ENCODE measurements at places on chromosomes 7 and 10.
A peak's percentile ranks its signal among the peaks of the same experiment; 100 is the strongest.

DNA sequence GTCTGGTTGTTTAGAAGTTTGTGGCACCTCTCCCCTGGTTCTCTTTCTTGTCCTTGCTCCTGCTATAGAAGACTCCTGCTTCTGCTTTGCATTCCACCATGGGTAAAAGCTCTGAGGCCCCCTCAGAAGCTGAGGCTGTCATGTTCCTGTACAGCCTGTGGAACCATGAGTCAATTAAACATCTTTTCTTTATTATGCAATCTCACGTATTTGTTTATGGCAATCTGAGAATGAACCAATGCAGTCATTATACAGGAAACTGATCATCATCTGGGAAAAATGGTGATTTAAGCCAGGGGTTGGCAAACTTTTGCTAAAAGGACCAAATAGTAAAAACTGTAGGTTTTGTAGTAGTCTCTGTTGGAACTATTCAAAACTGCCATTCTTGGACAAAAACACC is 175.4 kb downstream of the CSTF2T start:
- DNase-seq, result peak; percentile 57

GRCh38 chr7:140067052-140067451 is 4.3 kb upstream of the PARP12 start:
- DNase-seq, result no peak

GRCh38 chr7:70178211-70178610 is 579.9 kb downstream of the AUTS2 start:
- no peak for DNase-seq

DNA sequence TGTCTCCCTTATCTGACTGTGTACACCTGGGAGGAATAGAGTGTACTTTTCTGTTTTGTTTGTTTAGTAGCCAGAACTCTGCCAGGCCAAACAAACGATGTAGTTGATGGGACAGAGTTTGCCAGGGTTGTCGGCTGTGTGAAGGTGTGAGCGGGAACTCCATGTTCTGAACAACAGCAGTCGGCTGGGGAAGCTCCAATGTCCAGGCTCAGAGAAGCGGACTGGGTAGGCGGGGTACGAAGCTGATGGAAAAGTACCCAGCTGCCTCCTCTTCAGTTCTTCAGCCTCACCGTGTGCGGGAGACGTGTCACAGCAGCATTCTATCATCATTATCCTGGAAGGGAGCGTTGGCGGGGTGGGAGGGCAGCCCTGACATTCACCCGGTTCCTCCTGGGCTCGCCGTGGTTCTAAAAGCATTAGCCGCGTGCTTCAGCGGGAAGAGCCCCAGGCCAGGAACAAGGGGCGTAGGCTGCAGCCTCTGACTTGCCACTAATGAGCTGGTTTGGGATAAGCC is 52.9 kb downstream of the PFKFB3 start:
- DNase-seq, result no peak

DNA sequence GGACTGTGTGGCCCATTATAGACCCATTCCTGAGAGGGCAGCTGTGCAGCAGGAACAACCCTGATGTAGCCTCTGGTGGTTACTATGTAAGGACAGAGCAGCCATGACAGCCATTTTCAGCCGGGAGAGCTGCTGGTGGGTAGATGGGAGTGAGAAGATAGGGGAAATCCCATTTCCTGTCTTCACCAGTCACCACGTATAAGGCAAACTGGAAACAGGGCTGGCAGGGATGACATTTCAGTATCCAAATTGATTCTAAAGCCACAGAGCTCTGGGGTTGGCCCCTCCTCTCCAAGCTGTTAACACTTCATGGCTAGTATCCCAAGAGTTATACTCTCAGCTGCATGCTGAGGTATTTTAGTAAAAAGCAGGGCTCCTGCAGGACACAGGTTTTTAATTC is 15.2 kb upstream of the FZD1 start:
- DNase-seq, result peak; percentile 52

- DNase-seq, result no peak
Observed at GRCh38 chr7:6161463-6162330, 110.7 kb downstream of the CYTH3 start.

DNA sequence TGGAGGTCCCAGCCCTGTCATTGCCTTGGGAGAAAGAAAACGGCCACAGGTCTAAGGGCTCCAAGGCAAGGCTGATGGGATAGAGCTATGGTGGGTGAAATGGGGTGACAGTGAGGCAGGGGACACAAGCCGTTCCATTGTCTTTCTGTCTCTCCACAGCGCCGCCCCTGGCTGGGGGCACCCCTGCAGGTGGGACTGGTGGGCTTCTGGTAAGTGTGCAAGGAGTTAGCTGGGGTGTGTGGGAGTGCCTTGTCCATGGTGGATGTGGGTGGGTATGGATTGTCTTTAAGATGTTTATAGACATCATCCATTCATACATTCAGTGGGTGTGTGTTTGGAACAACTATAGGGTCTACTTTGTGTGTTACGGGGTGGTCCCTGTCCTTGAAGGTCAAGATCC is 7.5 kb downstream of the SFXN3 start:
- no peak for DNase-seq

- peak; percentile 27 for DNase-seq
Observed at GRCh38 chr7:16084370-16084769, 337.0 kb downstream of the CRPPA start.

DNA sequence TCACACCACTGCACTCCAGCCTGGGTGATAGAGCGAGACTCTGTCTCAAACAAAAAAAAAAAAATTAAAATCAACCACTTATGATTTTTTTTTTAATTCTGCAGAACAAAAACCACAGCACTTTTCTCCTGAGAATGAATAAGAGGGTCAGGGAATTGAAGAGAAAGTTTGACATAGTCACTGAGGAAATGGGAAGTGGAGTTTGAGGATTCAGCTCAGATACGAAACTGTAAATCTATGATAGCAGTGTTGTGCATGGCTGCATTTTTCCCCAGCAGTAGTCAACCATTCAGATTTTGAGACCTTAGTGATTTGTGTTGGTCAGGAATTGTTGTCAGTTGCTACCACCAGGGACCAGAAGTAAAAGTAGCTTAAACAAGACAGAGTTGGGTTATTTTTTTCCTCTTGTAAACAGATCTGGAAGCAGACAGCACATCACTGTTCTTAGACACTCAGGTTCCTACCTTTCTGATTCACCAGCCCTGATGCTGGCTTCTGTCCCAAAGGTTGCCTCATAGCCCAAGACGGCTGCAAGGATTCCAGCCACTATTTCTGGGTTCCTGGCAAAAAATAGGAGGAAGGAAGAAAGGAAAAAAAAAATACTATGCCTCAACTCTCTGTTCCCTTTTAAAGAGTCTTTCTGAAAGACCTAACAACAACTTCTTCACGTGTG is 20.1 kb downstream of the PILRA start:
- DNase-seq, result no peak

DNA sequence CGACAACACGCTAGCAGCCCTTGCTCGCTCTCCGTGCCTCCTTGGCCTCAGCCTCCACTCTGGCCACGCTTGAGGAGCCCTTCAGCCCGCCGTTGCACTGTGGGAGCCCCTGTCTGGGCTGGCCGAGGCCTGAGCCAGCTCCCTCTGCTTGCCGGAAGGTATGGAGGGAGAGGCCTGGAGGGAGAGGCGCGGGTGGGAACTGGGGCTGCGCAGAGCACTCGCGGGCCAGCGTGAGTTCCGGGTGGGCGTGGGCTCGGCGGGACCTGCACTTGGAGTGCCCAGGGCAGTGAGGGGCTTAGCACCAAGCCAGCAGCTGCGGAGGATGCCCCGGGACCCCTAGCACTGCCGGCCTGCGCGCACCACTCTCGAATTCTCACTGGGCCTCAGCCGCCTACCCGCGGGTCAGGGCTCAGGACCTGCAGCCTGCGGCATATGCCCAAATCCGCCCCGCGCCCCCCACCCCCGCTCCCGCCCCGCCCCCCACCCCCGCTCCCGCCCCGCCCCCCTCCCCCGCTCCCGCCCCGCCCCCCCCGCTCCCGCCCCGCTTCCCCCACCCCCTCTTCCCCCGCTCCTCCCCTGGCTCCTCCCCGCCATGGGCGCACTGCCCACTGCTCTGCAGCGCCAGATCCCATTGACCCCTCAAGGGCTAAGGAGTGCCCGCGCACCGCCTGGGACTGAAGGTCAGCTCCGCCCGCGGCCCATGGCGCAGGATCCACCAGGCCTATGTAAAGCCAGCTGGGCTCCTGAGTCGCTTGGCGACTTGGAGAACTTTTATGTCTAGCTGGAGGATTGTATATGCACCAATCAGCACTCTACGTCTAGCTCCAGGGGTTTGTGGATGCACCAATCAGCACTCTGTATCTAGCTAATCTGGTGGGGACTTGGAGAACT is 15.9 kb upstream of the ACBD5 start:
- no peak for DNase-seq

DNA sequence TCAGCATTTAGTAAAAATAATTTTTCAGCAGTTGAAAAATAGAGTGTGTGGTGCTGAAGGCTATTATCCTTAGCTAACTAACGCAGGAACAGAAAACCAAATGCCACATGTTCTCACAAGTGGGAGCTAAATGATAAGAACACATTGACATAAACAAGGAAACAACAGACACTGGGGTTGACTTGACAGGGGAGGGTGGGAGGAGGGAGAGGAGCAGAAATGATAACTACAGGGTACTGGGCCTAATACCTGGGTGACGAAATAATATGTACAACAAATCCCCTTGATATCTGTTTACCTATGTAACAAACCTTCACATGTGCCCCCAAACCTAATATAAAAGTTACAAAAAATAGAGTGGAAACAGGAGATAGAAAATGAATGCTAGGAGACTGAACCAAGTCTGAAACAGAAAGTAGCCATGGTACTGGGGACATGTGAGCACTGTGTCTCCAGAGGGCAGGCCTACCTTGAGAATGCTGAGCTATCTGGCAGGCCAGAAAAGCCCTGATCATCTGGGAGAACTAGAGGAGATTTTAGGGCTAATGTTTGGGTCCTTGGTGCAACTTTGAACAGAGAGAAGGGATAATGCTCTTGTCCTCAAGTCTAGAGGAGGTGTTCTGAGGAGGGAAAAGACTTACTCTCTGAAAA is 4.7 kb upstream of the EFCAB10 start:
- no peak for DNase-seq

GRCh38 chr10:42553064-42553407 is 85.3 kb downstream of the ZNF33B start:
- DNase-seq, result no peak

GRCh38 chr10:48839809-48840679 is 99.6 kb downstream of the LRRC18 start:
- no peak for DNase-seq

DNA sequence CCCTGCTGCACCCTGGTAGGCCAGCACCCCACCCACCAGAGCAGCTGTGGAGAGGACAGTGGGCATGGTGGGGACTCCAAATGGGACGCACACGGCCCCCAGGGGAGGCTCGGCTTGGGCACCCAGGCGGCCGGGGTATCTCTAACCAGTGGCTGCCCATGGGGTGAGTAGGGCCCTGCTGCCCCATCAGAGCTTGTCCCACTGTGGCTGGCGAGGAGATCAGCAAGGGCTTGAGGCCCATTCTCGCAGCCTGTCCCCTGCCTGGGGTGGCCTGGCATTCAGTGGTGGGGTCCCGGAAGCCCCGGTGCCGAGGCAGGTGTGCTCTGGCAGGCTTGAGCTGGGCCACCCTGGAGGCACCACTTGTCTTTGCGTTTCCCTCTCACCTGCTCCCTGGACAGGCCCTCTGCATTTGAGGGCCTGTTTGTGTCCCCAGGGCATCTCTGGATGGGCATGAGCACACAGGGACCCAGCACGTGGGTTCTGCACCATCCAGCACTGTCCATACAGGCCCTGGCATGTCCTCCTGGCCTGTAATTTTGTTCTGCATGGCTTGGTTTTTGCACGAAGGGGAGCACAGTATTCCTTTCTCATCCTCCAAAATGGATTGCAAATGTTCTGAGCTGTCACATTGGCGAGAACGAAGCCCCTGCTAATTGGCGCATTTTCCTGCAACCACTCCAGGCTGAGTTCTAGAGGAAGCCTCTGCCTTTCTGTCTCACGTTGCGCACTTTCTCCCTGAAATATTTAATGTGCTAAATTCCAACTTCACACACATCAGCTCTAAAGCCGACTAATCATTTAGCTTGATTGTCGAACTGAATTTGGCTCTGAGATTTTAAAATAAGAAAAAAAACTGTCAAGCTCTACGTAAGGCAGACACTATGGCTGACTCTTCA is 27.2 kb downstream of the PWWP2B start:
- DNase-seq, result no peak

DNA sequence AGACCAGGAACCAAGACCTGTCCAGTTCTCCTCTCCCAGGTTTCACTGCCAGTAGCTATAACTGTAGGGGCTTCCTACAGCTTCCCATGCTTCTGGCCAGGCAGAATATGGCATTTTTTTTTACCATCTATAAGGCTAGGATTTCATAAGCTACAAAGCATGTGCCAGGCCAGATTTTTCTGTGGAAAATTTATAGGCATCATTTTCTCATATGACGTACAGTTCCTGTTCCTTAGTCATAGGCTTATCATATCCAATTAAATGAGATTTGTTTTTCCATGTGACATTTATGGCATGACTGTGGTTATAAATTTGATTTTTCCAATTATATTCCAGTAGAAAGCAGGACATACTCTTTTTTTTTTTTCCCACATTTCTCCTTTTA is 208.6 kb upstream of the NPY start:
- peak; percentile 19 for DNase-seq

- DNase-seq, result no peak
Observed at GRCh38 chr7:127911968-127912511, 119.2 kb downstream of the LRRC4 start.

Data from fibroblast of skin of right quadriceps (primary cell).